ENCODE measurements at places on chromosomes 4 and X. TPM values are rescaled to one million over a fixed set of nuclear protein-coding genes. Genes with fewer than 3 reads are reported as not detected.

Gene RNF113A
- polyA plus RNA-seq: 18.5 TPM

Gene GC
- 0.77 TPM for polyA plus RNA-seq

Gene CXCL13
- polyA plus RNA-seq: not detected

Gene GUCY1B1
- polyA plus RNA-seq: 47.2 TPM

Gene NDST3
- 11.4 TPM for polyA plus RNA-seq

Gene P2RY4
- polyA plus RNA-seq: 0.17 TPM

Gene PALLD
- 71.1 TPM for polyA plus RNA-seq

Gene OTUD6A
- not detected for polyA plus RNA-seq

Gene RIPPLY1
- not detected for polyA plus RNA-seq

Gene CENPVL1
- polyA plus RNA-seq: 7.7 TPM

Gene NPY2R
- polyA plus RNA-seq: 0.98 TPM

Gene MAML3
- polyA plus RNA-seq: 11.0 TPM

Gene TLR8
- 0.23 TPM for polyA plus RNA-seq

Gene GSX2
- polyA plus RNA-seq: 0.17 TPM

Gene FHIP1A
- 0.29 TPM for polyA plus RNA-seq

Gene GABRG1
- 8.2 TPM for polyA plus RNA-seq

Gene TET2
- 19.2 TPM for polyA plus RNA-seq

Gene STATH
- not detected for polyA plus RNA-seq

Gene FRMD7
- polyA plus RNA-seq: 0.29 TPM

Gene CCDC120
- 22.4 TPM for polyA plus RNA-seq

Gene MAGEA1
- not detected for polyA plus RNA-seq

Gene GYG2
- 43.5 TPM for polyA plus RNA-seq

Gene STPG2
- 0.13 TPM for polyA plus RNA-seq

Gene SPATA4
- polyA plus RNA-seq: 0.78 TPM

Gene AFP
- polyA plus RNA-seq: 8.4 TPM
